Activated CD8-positive, alpha-beta memory T cell treated with anti-CD3 and anti-CD28 coated beads for 4 hours (primary cell): ENCODE measurements at places on chromosomes 7 and 10.

DNA sequence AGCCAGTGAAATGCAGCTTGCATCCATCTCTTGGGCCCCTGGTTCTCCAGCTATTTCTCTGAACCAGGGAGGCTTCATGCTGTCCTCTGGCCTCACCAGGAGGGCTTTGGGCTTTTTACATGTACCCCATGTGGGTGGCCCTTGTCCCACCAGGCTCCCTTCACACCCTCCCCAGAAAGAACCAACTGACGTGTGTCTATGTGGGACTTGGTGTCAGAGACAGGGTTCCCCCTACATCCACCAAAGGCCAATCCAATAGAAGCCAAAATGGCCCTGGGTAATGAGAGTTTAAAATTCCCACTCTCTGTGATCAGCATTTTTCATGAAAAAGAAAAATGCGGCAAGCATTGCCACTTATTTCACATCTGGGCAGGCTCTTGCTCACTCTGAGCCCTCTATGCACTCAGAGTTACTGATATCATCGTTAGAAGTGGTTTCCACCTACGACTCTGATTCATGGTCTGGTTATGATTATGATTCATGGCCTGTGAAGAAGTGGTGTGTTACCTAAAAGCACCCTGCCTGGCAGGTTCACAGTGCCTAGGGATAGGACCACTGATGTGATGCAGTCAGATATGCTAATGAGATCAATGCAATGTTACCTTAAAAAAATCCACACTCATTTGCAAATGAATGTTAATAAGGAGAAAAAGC is 133.5 kb downstream of the BUB3 start:
- peak; percentile 4 for DNase-seq

DNA sequence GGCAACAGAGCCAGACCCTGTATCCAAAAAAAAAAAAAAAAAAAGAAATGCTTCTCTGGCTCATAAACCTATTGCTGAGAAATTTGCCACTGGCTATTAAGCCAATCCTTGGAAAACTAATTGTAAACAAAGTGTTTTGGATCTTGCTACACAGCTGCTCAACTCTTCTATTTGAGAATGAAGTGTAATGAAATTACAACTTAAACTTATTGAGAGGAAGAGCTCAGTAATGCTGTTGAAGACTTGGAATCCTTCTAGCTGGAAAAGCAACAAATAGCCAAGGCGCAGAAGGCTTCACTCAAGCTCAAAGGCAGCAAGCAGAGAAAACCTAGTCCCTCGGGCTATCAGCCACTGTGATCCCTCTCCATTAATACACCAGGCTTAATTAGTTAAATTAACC is 99.6 kb upstream of the ZNF438 start:
- no peak for DNase-seq

DNA sequence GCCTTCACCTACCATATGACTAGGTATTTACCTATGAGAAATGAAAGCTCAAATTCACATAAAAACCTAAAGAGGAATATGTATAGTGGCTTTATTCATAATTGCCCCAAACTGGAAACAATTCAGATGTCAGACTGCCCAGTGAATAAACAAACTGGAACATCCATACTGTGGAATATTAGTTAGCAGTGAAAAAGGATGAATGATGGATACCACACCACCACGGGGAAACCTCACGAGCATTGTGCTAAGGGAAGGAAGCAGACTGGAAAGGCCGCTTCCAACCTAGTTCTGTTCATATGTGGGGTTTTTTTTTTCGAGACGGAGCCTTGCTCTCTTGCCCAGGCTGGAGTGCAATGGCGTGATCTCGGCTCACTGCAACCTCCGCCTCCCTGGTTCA is 16.8 kb downstream of the GTF2IRD1 start:
- DNase-seq = no peak

GRCh38 chr7:77466450-77466849 is 50.3 kb upstream of the GSAP start:
- DNase-seq = no peak

DNA sequence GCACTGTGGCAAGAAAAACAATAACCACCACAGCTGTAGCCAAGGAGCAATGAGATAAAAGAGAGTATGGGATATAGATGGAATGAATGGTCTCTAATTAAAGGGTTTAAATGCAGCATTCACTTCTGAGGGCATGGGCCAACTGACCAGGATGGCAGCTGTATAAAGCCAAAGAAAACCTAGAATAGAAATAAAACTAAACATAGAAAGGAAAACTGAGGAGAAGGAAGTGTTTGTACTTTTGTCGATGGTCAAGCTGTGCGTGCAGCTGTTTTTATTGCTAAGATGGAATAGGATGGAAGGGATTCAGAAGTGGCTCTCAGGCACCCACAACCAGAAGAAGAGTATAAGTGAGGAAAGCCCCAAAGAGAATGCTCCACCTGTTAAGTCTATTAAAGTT is 37.9 kb downstream of the ZC3HC1 start:
- no peak for DNase-seq

- DNase-seq = no peak
These were observed 447.7 kb downstream of the SUGCT start for GRCh38 chr7:40582539-40582938.

DNA sequence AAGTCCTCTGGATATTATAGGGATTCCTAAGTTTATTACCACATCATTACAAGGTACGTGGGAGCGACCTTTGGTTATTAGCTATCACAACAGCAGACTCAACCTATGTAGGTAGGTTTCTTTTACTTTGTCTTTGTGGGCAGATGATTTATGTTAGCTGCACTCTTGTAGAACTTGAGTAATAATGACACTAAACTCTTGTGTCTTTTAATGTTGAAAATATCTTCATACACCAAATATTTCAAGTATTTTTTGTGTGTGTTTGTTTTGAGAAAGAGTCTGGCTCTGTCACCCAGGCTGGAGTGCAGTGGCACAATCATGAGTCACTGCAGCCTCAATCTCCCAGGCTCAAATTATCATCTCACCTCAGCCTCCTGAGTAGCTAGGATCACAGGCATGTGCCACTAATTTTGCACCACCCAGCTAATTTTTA is 19.2 kb upstream of the SUPV3L1 start:
- DNase-seq = no peak

- DNase-seq = no peak
These were observed 95.5 kb upstream of the FAM20C start for GRCh38 chr7:96861-97260.

DNA sequence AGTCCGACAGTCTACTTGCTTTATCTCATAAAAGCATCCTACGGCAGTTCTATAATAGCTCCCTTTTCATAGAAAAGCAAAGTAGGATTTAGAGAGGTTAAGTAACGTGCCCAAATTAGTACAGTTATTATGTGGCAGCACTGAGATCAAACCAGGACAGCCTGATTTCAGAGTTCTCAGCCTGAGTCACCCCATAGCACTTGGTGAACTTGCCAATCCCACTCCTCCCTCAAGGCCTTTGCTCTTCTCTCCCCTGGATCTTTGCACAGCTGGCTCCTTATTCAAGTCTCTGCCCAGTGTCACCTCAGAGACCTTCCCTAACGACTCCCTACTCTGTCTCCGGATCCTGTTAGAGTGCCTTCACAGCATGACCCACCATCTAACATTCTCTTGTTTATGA is 438.0 kb upstream of the NFE2L3 start:
- DNase-seq = no peak

- DNase-seq = peak; percentile 72
These were observed 11.6 kb upstream of the HNRNPF start for GRCh38 chr10:43420369-43421200.

DNA sequence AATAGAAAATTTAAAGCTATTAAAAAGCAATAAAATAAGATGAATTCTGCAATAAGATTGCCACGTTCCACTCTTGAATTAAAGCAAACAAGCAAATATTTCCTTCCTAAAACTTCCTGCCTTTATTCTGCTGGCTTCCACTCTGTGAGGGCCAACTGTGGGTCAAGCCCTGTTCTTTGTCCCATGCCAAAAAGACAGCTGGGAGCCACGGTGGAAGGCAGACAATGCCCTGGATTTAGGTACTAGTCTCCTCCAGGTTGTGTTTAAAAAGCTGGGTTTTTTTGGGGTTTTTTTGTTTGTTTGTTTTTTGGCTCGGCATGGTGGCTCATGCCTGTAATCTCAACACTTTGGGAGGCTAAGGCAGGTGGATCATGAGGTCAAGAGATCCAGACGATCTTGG is 39.1 kb downstream of the LRRTM3 start:
- DNase-seq = no peak

DNA sequence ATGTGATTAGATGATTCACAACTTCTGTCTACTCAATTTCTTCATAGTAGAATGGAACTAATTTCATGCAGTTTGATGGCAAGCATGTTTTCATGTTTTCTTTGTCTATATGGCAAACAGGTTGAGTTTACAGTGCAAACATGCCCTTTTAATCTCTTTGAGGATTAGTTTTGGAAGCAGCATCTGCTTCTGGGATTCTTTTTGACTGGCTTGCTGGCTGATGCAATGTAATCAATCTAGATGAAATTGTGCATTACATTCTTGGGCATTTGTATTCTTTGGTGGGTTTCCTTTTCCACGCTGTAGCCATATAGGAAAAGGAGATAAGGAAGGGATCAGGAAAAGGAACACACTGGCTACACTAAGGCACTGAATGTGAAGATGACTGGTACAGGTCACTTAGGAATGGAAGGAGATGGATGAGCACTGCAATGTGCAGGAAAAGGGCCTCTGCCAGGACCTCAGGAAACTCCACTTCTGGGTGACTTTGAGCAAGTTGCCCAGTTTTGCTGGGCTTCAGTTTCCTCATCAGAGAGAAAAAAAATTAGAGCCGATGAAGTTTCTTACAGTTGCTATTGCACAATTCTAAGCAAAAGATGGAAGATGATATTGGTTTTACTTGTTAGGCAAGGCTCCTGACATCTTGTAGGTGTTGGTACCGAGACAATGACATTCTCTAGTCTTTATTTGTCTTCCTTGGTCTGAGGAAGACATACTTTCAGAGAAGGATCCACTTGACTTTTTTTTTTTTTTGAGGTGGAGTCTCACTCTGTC is 269.1 kb downstream of the SUGCT start:
- DNase-seq = no peak

- no peak for DNase-seq
These were observed 85.8 kb upstream of the PRKCQ start for GRCh38 chr10:6665847-6666246.

DNA sequence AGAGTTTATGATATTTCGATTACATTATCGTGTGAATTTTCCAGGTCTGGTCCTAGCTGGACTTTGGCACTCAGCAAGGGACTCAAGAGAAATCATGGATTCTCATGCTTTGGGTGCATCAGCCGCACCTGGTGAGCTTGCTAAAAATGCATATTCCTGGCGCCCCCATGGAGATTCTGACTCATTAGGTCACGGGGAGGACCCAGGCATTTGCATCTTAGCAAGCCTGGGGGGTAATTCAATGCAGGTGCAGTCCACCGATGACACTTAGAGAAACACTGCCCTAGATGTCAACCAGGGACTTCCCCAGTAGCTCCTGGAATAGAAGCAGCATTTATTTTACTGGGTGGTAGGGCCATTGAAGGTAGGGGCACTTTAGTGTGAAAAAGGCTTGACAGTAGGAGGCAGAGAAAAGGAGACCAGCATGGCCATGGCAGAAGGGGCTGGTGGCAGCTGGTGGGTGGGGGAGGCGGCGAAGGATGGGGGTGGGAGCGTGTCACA is 29.9 kb upstream of the PDCD4 start:
- DNase-seq = no peak

- no peak for DNase-seq
These were observed 1.5 kb downstream of the CHPF2 start for GRCh38 chr7:151233804-151234203.

GRCh38 chr10:43854007-43854406 is 205.3 kb upstream of the ZNF32 start:
- no peak for DNase-seq

DNA sequence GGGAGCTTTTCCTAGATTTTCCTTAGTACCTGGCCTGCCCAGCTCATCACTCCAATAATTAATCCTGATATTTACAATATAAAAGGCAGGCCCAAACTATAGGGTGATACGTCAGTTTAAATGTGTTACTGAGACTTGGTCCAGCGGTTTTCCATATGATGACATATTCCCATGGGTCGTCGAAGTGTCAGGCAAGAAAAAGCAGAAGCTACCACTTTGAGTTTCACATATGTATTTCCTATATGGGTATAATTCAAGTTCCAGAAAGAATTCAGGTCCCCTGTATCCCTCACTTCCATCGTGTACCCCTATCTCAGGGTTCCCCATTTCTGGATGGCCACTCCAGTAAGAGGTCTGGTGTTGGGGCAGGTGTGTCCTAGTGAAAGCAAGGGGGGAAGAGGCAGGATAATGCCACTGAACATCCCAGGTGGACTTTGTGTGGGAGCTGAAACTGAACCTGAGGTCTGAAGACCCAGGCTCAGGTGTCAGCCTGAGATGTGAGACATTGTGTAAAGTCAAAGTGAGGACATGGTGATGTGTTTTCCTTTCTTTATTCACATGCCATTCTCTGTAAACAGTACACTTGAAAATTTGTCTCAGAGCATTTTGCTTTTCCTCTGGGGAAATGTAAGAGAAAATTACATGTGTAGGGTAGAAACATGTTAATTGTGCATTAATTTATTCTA is 167.8 kb downstream of the PLXDC2 start:
- no peak for DNase-seq

GRCh38 chr10:77608281-77608680 is 29.3 kb downstream of the KCNMA1 start:
- no peak for DNase-seq

- DNase-seq = no peak
These were observed 348.2 kb downstream of the DNAJB6 start for GRCh38 chr7:157684909-157685429.

DNA sequence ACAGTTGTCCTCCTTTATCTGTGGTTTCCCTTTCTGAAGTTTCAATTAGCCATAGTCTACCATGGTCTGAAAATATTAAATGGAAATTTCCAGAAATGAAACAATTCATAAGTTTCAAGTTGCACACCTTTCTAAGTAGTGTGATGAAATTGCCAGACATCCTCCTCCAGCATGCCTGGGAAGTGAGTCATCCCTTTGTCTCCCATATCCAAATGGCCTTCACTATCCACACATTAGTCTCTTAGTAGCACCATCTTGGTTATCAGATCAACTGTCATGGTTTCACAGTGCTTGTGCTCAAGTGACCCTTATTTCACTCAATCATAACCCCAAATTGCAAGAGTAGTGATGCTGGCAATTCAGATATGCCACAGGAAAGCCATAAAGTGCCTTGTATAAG is 83.4 kb upstream of the PPP1R9A start:
- no peak for DNase-seq
